ENCODE measurements at places on chromosomes 11 and 22. TPM values are rescaled to one million over a fixed set of nuclear protein-coding genes. Genes with fewer than 3 reads are reported as not detected.
A peak's percentile ranks its signal among the peaks of the same experiment; 100 is the strongest.

DNA sequence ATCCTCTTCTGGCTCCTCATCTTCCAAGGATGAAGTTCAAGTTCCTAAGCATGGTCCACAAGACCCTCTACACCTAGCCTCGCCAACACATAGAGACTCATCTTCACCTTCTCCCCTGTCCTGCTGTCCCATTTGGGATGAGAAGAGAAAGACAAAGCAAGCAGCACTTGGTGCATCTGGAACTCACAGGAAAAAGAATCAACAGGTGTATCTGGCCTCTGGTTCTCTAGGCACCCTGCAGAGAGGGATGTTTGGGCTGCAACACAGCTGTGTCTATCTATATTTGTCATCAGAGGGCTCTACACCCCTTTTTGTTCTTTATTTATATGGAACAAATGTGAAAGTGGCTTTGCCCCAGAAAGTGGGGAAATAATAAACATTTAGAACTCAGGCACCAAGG is 82.1 kb upstream of the GALNT18 start:
- no peak for DNase-seq

CRYBB2 gene
- not detected for polyA plus RNA-seq

SCN2B gene
- polyA plus RNA-seq: 4.1 TPM

DNA sequence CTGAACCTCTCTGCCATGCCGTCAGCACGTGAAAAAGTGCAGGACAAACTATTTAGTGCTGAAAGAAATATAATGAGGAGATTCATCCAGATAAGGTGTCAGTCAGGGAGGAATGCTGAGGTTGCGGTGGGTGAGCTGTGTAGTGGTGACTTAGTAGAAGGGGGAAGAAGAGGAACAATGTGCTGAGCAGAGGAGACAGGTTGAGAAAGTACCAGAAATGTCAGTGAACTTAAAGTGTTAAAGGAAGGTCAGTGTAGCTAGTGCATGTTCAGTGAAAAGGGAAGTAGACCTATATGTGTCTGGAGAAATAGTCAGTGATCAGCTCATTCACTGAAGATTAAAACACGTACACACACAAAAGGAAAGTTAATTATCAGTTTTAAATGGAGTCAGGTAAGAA is 237.6 kb upstream of the CCDC179 start:
- no peak for DNase-seq

CCND1 gene
- 55.9 TPM for polyA plus RNA-seq

DNA sequence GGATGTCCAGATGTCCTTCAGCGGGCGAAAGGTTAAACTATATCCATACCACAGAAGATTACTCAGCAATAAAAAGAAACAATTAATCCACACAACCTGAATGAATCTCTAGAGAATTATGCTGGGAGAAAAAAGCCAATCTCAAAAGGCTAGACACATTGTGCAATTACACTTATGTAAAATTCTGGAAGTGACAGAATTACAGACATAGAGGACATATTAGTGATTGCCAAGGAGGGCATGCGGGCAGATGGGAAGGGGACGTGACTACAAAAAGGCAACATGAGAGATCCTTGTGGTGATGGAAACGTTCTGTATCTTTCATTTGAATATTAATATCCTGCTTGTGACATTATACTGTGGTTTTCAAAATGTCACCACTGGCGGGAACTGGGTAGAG is 103.5 kb upstream of the BMAL1 start:
- no peak for DNase-seq

DNA sequence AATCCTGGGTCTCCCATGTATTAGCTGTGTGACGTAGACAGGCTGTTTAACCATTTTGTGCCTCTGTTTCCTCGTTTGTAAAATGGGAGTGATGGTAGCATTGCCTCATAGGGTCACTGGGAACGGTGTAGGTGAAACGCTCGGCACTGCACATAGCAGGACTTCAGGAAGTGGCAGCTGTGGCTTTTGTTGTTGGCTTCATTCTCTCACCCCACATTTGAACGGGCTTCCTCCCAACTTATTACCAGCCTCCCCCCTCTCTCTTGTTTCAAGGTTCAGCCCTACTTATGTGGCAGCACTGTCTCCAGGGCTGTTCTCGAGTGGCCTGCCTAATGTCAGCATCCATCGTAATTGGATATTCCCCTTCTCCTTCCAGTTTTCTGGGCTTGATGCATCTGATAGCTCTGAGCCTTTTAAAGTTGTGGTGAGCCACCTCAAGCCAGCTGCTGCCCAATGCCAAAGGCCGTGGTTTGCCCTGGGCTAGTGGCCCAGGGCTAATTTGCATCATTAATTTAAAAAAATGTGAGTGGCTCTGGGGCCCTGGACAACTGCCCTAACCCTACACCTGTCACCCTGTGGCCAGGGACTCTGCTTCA is 217.8 kb upstream of the TBCEL start:
- no peak for DNase-seq

DNA sequence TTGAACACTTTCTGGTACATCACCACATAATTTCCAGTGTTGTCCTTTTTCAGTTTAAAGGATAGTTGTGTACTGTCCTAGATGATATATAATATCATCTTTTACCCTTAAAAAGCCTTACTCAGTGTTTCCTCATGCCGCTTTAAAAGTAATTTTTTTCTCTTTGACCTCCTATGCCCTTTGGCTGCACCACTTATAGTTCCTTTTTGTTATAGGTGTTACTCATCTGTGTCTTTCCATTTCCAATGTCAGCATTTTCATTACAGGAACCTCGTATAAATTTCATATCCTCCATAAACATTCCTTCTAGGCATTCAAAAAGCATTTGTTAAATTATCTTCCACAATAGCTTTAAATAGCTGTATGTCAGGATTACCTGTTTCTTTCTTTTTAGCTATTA is 40.8 kb downstream of the USP47 start:
- DNase-seq: no peak

OR8A1 gene
- not detected for polyA plus RNA-seq

DNA sequence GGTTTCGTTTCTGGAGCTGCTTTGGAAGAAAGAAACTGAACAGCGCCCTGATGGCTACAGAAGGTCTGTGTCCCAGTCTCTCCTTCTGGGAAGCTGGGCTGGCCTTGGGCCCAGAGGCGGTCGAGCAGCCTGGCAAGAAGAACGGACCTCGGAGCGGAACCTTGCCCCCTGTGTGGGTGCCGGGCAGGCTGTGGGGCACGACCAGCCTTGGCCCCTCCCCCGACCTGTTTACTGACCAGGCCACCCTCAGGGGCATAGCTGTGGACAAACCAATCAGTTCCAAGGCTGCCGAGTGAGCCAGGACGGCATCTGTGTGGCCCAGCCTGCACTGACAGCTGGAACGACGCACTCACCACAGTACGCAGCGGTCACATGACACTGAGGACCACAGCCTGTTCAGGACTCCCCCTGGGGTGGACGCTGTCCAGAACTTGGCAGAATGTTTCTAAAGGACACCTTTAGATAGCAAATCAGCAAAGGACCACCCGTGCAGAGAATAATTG is 7.2 kb downstream of the PIM3 start:
- peak; percentile 87 for DNase-seq

DNA sequence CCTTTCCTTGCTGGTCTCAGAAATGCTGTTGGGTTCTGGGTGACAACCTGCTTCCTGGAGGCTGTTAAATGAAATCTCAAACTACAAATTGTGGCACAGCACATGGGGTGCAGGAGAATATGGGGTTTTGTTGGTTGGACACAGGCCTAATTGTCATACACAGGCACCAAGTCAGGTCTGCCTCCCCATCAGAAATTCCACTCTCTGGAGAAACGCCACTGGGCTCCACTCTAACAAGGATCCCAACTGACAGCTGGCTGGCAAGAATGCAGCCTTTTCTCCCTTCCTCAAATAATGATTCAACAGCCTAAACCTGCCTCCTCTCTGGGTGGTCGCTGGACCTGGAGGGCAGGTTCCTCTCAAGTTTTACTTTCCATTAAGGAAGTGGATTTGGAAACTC is 177.8 kb upstream of the NARS2 start:
- DNase-seq: no peak

SYT12 gene
- polyA plus RNA-seq: 0.18 TPM

DNA sequence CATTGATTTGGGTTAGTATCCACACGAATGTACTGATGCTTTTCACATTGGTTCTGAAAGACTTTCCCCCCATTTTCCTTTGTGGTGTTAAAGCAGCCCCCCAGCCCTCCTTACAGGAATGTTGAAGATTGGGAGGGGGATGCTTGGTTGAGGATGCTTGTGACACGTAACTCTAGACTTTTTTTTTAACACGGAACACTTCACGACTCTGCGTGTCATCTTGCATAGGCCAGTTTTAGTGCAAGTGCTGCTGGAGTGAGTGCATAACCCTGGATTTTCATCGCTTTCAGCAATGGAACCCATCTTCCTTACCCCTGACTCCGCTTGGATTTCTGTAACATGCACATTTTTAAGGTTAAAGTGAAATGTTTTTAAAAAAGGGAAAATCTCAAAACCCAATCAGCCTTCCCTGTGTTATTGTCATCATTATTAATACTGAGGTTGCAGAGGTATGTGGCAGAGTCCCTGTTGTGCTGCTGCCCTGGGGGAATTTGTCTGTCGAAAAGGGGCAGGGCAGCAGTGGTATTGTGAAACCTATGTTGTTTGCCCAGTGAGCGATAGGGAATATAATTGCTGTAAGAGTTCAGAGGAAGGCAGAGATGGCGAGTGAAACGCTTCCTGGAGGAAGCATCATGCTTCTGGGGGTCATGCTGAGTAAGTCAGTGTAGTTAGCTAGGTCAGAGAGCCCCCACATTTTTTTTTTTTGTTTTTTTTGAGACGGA is 12.1 kb downstream of the CECR2 start:
- no peak for DNase-seq

- DNase-seq: no peak
Observed at GRCh38 chr22:50118129-50118528, 28.3 kb downstream of the MOV10L1 start.

GRCh38 chr22:43897751-43898261 is 6.0 kb upstream of the PNPLA5 start:
- no peak for DNase-seq
